ENCODE measurements at places on chromosomes 6 and 20. TPM values are rescaled to one million over a fixed set of nuclear protein-coding genes. Genes with fewer than 3 reads are reported as not detected.

GRCh38 chr6:168105813-168106632 lies 27.0 kb upstream of the FRMD1 start:
- no peaks in the 10 kb centered on the region for H3K36me3 ChIP-seq
- no peaks in the 10 kb centered on the region for H3K4me1 ChIP-seq
- no peak overlapping the region for H3K27ac ChIP-seq
- peaks cover 24% of the 10 kb centered on the region for H3K27me3 ChIP-seq

DNA sequence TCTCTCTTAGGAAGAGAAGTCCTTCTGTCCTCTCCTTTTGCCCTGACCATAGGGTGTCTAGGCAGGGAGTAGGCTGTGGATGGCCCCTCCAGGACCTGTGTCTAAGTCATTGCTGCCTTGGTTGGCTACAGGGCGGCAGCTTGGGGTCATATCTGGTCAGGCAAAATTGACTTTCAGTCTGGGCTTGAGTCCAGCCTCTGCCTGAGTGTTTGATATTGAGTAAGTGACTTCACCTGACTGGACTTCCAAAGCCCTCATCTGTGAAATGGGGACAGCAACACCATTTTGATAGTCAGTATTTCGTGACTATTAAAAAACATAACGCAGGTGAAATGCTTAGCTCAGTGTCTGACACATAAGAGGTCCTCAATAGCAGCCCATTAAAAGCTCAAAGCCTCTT lies 4.6 kb downstream of the TGM3 start:
- H3K27ac ChIP-seq, result no peak overlapping the region
- no peak overlapping the region for H3K4me3 ChIP-seq
- peaks cover 2% of the 10 kb centered on the region for H3K4me1 ChIP-seq
- no peaks in the 10 kb centered on the region for H3K36me3 ChIP-seq
- DNase-seq, result no peak

GRCh38 chr6:134732763-134733162 lies 217.1 kb downstream of the ALDH8A1 start:
- no peak overlapping the region for H3K4me3 ChIP-seq
- no peak overlapping the region for H3K27ac ChIP-seq
- peaks cover 9% of the 10 kb centered on the region for H3K27me3 ChIP-seq
- H3K36me3 ChIP-seq, result no peaks in the 10 kb centered on the region
- DNase-seq, result no peak

- H3K4me3 ChIP-seq, result no peak overlapping the region
- no peaks in the 10 kb centered on the region for H3K4me1 ChIP-seq
- no peaks in the 10 kb centered on the region for H3K36me3 ChIP-seq
- H3K27ac ChIP-seq, result no peak overlapping the region
- no peak for DNase-seq
Measured at GRCh38 chr6:169391473-169392071, 137.9 kb upstream of the THBS2 start.

- peak overlapping the region; percentile 93 for H3K4me3 ChIP-seq
- H3K4me1 ChIP-seq, result peaks cover 45% of the 10 kb centered on the region
- peaks cover 59% of the 10 kb centered on the region for H3K36me3 ChIP-seq
- no peak for DNase-seq
Measured at GRCh38 chr6:31356216-31356945, 598 bp downstream of the HLA-B start.

DNA sequence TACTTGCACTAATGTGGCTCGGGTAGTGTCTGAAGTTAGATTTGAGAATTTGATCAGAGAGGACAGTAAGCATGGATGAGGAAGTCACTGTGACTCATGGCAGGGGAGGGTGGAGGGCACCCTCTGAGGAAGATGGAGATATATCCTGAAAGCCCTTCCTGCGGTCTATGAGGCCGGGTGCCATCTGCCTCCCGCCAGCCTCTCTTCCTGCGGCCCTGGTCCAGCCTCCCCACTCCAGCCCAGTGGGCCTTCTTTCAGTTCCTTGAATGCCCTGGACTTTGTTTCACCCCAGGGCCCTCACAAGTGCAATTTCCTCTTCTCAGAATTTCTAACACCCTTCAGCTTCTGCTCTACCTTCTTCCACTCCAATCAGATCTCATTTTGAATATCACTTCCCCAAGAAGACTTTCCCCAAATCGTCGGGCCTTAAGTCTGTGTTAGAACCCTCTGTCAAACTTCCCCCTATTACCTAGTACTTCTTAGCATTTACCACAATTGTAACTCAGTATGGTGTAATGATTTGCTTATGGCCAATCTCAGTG lies 20.2 kb upstream of the TNFAIP3 start:
- peaks cover 19% of the 10 kb centered on the region for H3K4me1 ChIP-seq
- H3K27ac ChIP-seq, result no peak overlapping the region
- H3K4me3 ChIP-seq, result no peak overlapping the region
- no peak for DNase-seq

DNA sequence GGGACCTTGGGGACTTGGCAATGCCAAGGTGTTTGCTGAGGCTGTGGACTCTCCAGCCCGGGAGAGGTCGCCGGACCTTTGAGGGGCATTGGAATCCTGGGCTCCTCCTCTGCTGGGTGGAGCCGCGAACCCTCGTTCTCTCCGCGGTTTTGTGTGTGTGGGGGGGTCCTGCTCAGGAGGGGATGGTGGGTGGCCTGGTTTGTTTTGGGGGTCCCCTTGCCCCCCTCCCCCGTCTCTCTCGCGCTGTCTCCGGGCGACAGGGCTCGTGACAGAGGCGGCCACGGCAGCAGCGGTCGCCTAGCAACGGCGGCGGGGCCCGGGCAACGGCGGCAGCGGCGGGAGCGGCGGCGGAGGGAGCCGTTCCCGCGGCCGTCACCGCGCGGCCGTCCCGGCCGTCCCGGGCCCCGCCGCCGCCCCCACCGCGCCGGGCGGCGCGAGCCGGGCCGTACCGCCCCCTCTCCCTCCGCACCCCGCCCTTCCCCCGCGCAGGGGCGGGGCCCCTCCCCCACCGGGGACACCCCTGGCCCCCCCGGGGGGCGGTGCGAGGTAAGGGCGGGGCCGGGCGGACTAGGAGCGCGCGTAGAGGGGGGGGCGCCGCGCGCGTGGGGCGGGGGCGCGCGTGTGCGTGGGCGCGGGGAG lies 7.8 kb downstream of the SYNGAP1 start:
- peaks cover 34% of the 10 kb centered on the region for H3K36me3 ChIP-seq
- H3K27me3 ChIP-seq, result no peaks in the 10 kb centered on the region
- peak overlapping the region; percentile 88 for H3K4me3 ChIP-seq
- DNase-seq, result no peak

DNA sequence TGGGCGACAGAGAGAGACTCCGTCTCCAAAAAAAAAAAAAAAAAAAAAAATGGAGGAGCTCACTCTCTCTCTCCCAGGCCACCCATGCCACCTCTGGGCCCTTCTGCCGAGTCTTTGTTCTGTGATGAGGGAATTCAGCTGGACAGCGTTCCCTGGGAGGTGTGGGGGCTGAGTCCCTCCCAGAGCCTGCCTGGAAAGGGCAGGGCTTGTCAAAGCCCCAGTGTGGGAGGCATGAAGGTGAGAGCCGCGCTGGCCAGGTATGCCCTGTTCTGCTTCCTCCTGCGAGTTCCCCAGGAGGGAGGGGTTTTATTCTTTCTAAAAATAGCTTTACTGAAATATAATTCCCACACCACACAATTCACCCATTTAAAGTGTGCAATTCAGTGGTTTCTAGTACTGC lies 69.6 kb downstream of the TMEM242 start:
- H3K4me3 ChIP-seq, result no peak overlapping the region
- no peaks in the 10 kb centered on the region for H3K36me3 ChIP-seq
- no peak overlapping the region for H3K27ac ChIP-seq
- H3K27me3 ChIP-seq, result peaks cover 33% of the 10 kb centered on the region
- no peaks in the 10 kb centered on the region for H3K4me1 ChIP-seq
- DNase-seq, result no peak

Gene OSER1
- total RNA-seq, result 21.4 TPM

DNA sequence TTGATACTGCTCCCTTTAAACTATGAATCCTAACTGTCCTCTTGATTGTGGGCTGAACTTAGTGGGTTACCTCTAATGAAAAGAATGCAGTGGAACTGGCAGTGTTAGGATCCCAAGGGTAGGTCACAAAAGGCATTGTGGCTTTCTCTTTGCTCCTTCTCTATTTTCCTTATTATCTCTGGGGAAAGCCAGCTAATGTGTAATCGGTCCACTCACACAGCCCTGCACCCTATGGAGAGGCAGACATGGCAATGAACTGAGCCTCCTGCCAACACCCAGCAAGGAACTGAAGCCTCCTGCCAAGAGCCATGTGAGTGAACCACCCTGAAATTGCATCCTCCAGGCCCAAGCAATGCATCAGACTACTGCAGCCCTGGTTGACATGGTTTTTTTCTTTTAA lies 24.6 kb upstream of the ZNF133 start:
- no peaks in the 10 kb centered on the region for H3K36me3 ChIP-seq
- no peaks in the 10 kb centered on the region for H3K4me1 ChIP-seq
- no peak overlapping the region for H3K4me3 ChIP-seq
- no peak overlapping the region for H3K27ac ChIP-seq
- DNase-seq, result no peak

- H3K36me3 ChIP-seq, result peaks cover 89% of the 10 kb centered on the region
- no peak overlapping the region for H3K27ac ChIP-seq
- no peaks in the 10 kb centered on the region for H3K27me3 ChIP-seq
- no peak for DNase-seq
Measured at GRCh38 chr6:111718326-111718725, 112.6 kb upstream of the TRAF3IP2 start.

DNA sequence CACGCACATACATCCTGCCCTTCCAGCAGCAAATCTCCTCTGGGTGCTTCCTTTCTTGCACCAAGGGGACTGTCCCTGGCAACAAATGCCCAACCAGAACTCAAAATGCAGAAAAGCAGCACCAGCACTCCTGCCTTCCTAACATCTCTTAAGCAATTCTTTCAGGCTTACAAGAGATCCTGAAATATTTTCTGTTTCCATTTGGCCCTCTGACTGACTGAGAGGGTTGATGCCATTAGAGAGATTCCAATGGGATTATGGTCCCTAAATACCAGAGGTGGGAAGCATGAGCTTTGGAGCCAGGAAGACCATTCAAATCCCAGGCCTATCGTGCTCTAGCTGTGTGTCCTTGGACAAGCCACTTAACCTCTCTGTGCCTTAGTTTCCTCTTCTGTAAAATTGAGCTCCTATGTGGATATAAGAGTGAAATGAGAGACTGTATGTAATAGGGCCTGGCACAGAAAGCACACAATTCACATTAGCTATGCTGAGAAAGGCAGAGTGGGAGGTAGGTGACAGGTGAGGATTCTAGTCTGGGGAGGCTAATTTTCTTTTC lies 56.8 kb downstream of the PRDM1 start:
- H3K27ac ChIP-seq, result peak overlapping the region; percentile 98
- H3K36me3 ChIP-seq, result no peaks in the 10 kb centered on the region
- peaks cover 73% of the 10 kb centered on the region for H3K4me1 ChIP-seq
- DNase-seq, result no peak
- H3K27me3 ChIP-seq, result no peaks in the 10 kb centered on the region

DNA sequence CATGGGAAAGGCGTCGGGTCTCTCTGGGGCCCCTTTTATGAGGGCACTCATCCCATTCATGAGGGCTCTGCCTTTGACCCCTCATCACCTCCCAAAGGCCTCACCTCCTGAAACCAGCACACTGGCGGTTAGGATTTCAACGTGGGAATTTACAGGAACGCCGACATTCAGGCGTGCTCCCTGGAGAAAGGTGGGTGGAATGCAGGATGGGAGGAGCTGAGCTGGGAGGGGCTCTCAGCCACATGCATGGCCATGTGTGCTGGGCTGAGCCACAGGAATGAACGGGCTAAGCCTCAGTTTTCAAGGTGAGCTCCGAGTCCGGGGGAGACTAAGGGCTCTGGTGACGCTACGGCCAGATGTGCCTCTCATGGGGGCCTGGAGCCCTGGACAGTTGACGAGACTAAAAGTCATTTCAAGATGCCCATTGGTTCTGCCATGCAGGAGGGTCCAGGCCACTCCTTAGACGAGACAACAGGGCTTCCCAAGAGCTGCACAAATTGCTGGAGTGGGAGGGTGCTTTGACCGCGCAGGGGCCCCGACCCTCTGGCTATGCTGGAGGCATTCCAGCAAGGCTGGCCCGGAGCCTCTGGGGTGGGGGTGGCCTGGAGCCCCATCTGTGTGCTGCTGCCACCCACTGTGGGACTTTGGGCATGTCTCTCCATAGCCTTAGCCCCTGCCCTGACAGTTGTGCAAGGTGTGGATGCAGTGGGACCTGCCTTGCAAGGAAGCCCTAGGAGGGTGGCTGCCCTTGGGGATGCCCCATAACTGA lies 3.8 kb upstream of the ARFGAP1 start:
- DNase-seq, result no peak
- H3K4me3 ChIP-seq, result no peak overlapping the region
- peaks cover 9% of the 10 kb centered on the region for H3K27me3 ChIP-seq
- H3K36me3 ChIP-seq, result no peaks in the 10 kb centered on the region
- H3K27ac ChIP-seq, result no peak overlapping the region
- peaks cover 9% of the 10 kb centered on the region for H3K4me1 ChIP-seq

Gene KHDC1L
- not detected for total RNA-seq

DNA sequence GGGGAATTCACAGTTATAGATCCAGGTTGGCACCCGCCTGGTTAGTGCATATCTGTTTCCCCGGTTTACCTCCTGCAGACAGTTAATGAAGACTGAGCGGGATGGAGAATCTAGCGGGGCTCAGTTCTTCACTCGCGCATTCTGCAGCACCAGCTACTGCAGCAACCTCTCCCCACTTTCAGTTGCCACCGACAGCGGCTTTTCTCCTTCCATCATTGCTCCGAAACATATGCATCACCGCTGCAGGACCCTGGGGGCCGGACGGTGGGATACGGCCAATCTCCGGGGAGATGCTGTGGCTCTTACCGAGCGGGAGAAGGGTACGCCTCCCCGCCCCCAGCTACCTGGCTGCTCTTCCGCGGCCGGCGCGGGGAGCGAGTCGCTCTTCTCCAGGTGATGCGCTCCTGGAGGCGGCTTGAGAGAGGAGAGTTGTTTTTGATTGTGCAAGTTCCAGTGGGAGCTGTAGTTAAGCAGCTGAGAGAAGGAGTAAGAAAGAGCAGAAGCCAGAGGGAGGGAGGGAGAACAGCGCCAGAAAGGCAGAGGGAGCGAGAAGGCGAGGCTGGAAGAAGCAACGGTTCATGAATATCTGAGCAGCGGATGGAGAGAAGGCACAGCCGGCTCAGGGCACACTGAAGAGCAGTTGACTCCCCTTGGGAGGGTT lies at the start of gene SGK1:
SGK1 (minus strand) TSS at position 642 of the 661 bp plus-strand sequence. CDS start 652 bp downstream, outside the sequence.
- H3K36me3 ChIP-seq, result no peaks in the 10 kb centered on the region
- no peak within 1 kb of the TSS for H3K27ac ChIP-seq
- peak; percentile 10 for DNase-seq
- peak within 1 kb of the TSS; percentile 85 for H3K4me3 ChIP-seq

DNA sequence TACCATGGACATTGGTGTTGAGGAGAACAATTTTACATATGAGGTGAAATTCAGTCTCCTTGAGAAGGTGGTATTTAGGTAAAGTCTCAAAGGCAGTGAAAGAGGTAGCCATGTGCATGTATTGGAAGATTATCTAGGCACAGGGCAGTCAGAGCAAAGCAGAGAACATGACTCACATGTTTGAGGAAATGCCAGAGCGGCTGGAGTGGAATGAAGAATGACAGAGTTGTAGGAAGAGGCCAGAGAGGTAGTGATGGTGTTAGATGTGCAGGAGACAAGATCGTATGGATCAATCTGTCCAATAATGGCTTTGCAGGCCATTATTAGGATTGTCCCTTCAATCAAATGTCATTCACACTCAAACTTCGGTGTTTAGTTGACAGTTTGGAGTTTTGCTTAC lies 449.4 kb upstream of the PTCHD4 start:
- no peak overlapping the region for H3K27ac ChIP-seq
- no peaks in the 10 kb centered on the region for H3K27me3 ChIP-seq
- no peaks in the 10 kb centered on the region for H3K4me1 ChIP-seq
- no peak overlapping the region for H3K4me3 ChIP-seq

Gene NOX3
- total RNA-seq, result not detected

GRCh38 chr6:4928426-4928825 lies 75.4 kb downstream of the RPP40 start:
- peaks cover 33% of the 10 kb centered on the region for H3K4me1 ChIP-seq
- no peak overlapping the region for H3K27ac ChIP-seq
- DNase-seq, result no peak
- no peak overlapping the region for H3K4me3 ChIP-seq
